AG04450 (cell line): ENCODE measurements at places on chromosomes 12 and 14.

- no peak for DNase-seq
Observed at GRCh38 chr12:116996093-116996492, 85.3 kb downstream of the FBXW8 start.

GRCh38 chr12:124098887-124099286, 125.9 kb downstream of the ZNF664 start:
- DNase-seq: no peak

GRCh38 chr12:92139634-92140150, 6.0 kb downstream of the BTG1 start:
- no peak for DNase-seq

- DNase-seq: no peak
Observed at GRCh38 chr12:50147281-50147680, 19.9 kb downstream of the CERS5 start.

GRCh38 chr14:36176524-36176923, at the start of gene PTCSC3:
PTCSC3 (minus strand) TSS chr14:36176722.
- no peak for DNase-seq

- DNase-seq: no peak
Observed at GRCh38 chr14:31239741-31240140, 32.1 kb upstream of the HECTD1 start.

DNA sequence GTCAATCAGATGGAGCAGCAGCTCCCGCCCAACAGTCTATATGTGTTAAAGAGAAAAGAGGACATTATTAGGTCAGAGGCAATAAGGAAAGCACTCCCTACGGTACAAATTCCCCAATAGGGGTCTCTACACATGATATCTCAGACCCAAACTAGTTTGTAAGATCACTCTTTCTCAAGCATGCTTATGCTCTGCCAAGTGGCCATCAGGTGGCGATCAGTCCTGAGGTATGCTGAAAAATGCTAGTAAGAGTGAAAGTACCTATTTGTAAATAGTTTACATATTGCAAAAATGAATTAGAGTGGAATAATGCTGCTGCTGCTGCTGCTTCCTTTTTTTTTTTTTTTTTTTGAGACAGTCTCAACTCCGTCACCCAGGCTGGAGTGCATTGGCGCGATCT, 61.0 kb downstream of the CPM start:
- DNase-seq: no peak
